ENCODE measurements at places on chromosomes 3 and 15.

DNA sequence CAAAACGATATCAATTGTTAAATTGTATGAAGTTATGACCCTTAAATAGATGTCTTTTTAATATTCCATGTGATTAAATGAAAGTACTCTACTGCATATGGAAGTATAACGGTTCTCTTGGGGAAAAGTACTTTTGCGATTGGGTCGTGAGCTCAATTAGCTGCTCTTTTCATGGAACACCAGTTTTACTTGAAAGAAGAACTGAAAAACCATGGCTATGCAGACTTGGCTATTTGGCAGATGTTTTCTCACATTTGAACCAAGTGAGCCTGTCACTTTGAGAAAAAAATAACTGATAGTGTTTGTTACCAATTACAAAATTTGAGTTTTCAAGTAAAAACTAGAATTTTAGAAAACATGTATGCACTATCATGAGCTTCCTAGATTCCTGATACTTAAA, 5.9 kb upstream of the INAFM2 start:
- no peak for DNase-seq

- DNase-seq = no peak
These were observed 152.3 kb downstream of the MCTP2 start for GRCh38 chr15:94383706-94384105.

GRCh38 chr15:66129586-66129985, 124.0 kb downstream of the MEGF11 start:
- DNase-seq = no peak

- DNase-seq = no peak
These were observed 145.2 kb downstream of the KLF13 start for GRCh38 chr15:31471731-31472430.

- no peak for DNase-seq
These were observed at the start of gene SYNPR for GRCh38 chr3:63278171-63279004. Gene SYNPR (plus strand): TSS chr3:63278308.

GRCh38 chr15:49215768-49216739, 46.0 kb downstream of the GALK2 start:
- DNase-seq = no peak

All from activated T-helper 1 cell treated with Interleukin-2 at 50 U/mL for 16 hours (primary cell).